ENCODE measurements at places on chromosomes 13 and 19.

GRCh38 chr19:30387311-30388115 lies 15.3 kb downstream of the ZNF536 start:
- no peak for DNase-seq

DNA sequence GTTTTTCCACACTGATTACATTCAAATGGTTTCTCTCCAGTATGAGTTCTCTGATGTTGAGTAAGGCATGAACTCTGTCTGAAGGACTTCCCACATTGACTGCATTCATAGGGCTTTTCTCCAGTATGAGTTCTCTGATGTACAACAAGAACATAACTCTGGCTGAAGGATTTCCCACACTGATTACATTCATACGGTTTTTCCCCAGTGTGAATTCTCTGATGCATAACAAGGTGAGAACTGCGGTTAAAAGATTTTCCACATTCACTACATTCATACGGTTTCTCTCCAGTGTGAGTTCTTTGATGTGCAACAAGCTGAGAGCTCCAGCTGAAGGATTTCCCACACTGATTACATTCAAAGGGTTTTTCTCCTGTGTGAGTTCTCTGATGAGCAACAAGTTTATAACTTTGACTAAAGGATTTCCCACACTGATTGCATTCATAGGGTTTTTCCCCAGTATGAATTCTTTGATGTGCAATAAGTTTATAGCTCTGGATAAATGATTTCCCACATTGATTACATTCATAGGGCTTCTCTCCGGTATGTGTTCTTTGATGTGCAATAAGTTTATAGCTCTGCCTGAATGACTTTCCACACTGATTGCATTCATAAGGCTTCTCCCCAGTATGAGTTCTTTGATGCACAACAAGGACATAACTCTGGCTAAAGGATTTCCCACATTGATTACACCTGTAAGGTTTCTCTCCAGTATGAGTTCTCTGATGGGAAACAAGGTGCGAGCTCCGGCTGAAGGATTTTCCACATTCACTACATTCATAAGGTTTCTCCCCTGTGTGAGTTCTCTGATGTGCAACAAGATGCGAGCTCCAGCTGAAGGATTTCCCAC lies 23.5 kb downstream of the ZNF180 start:
- DNase-seq, result no peak

DNA sequence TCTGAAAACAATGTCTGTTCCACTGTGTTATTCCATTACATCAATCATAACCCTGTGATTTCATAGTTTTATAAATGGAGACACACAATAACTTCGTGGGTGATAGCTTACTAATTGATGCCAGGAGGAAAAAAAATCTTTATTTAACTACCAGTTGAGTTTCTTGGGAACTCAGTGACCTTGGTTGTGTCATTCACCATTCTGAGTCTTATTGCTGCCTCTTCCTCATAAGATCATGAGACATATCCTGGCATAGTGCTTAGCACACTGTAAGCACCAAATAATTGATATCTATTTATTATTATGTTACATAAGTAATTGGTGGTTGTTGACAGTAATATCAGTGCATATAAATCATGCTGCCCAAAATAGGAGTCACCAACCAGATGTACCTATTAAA lies 39.1 kb upstream of the SIN3B start:
- DNase-seq, result no peak

DNA sequence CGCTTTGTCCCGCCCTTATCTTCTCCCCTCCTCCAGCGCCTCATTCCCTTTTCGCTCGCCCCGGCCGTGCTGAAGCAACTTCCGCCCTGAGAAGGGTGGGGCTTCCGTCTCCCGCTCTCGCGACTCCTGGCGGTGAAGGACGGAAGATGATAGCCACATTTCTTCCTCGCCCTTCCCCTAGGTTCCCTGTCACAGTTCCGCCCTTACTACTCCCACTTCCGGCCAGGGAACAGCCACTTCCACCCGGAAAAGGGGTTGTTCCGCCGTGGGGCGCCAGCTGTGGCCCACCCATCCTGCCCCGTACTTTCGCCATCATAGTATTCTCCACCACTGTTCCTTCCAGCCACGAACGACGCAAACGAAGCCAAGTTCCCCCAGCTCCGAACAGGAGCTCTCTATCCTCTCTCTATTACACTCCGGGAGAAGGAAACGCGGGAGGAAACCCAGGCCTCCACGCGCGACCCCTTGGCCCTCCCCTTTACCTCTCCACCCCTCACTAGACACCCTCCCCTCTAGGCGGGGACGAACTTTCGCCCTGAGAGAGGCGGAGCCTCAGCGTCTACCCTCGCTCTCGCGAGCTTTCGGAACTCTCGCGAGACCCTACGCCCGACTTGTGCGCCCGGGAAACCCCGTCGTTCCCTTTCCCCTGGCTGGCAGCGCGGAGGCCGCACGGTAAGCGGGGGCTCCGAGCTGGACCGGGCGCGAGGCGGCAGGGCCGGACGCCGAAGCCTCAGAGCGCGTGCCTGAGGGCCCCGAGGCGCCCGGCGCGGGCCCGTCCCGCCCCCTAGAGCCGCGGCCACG lies at the start of gene RPS19:
Gene RPS19 (plus strand): TSS at position 638 of the 801 bp plus-strand sequence. CDS start 520 bp downstream, outside the sequence.
- DNase-seq, result peak; percentile 97

DNA sequence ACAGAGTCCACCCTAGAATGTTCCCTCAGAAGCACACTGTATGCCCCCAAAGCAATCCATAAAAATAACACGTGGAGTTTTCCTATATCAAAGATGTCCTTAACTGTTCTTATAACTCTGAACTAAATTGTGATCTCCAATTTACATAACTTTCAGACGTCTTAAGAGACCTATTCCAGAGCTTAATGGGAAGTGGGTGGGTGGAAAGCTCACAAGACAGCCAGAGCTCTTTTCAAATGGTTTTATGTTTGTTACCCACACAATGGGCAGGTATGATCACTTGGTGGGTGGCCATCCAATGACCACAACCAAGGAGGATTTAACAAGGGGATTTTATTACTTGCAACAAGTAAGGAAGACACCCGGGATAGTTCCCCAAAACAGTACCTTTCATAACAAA lies 81.7 kb downstream of the LRRC63 start:
- no peak for DNase-seq

All from CD4-positive, alpha-beta T cell treated with Interleukin-1 beta for 1 hour (primary cell).